A673 (cell line): ENCODE measurements at places on chromosomes 2 and 18. TPM values are rescaled to one million over a fixed set of nuclear protein-coding genes. Genes with fewer than 3 reads are reported as not detected.

- no peak for DNase-seq
These were observed 92.0 kb downstream of the LTBP1 start for GRCh38 chr2:33038799-33039198.

- DNase-seq = no peak
These were observed 740.2 kb upstream of the ZEB2 start for GRCh38 chr2:145260081-145260480.

GRCh38 chr2:20656561-20656960 is 5.7 kb upstream of the HS1BP3 start:
- no peak for DNase-seq

- no peak for DNase-seq
These were observed 78.4 kb upstream of the EFEMP1 start for GRCh38 chr2:56001947-56002346.

DNA sequence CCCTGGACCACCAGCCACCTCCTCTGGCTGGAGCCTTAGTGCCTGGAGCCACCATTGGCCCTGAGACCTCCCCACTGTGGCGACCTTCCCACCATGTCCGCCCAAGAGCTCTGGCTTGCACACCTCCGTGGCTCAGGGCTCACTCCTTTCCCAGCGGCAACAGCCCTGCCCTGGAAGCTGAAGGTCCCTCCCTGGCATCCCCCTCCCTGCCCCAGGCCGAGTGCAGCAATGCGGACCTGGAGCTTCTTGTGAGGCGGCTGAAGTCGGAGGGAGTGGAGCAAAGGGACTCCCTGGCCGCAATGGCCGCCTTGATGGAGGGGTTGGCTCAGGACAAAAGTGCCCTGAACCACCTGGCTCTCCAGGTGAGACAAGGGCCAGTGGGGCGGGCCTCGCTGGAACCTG is 28.6 kb downstream of the CROCC2 start:
- DNase-seq = no peak

GRCh38 chr18:57497372-57498294 is 62.5 kb downstream of the ONECUT2 start:
- DNase-seq = no peak

Gene ELOA2
- total RNA-seq = not detected in 2 replicates

Gene FAHD2B
- total RNA-seq = 6.3 and 9.0 TPM in 2 replicates

Gene MERTK
- 18.4 and 20.1 TPM in 2 replicates for total RNA-seq

DNA sequence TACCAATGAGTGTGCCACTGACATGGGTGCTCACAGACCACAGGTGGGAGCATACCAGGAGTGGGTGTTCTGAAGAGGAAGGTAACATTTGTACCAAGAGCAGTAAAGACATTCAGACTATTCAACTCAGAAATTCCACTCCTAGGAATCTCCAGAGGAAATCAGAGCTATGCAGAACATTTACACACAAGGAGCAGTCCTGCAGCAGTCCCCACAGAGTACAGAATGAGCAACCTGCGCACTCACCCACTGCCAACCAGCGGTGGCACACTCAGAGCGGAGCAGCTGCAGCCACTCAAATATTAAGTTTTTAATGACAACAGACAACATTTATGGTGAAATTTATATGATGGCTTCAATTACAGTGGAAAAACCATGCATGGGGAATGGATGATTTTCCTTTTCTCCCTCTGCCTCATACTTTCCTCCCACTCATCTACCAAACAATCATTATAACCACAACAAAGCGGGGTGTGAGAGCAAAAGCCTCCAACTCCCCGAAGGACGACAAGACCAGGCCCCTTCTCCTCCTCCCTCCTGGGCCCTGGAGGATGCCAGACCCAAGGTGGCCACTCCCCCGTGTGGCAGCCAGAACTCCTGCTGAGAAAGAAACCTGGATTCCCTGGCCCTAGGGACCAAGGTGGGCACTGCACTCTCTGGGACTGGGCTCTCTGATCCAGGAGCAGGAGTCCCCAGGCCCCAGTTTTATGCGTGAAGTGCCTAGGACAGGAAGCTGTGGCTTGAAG is 5.4 kb downstream of the HS6ST1 start:
- no peak for DNase-seq

GRCh38 chr2:109683452-109683851 is 69.3 kb downstream of the SOWAHC start:
- no peak for DNase-seq

GRCh38 chr2:11746807-11747459 is 501 bp downstream of the LPIN1 start:
- DNase-seq = peak; percentile 23

- no peak for DNase-seq
These were observed 99.2 kb downstream of the BCL2L11 start for GRCh38 chr2:111219734-111220505.

Gene ANKRD30B
- not detected in 2 replicates for total RNA-seq

Gene POMC
- not detected in 2 replicates for total RNA-seq

GRCh38 chr2:144364944-144365738 is 154.8 kb downstream of the ZEB2 start:
- peak; percentile 58 for DNase-seq

Gene PROKR1
- total RNA-seq = 15.7 and 19.6 TPM in 2 replicates

- DNase-seq = no peak
These were observed 126.8 kb upstream of the LGALSL start for GRCh38 chr2:64327129-64327509.

Gene ANKRD62
- not detected in 2 replicates for total RNA-seq

- peak; percentile 25 for DNase-seq
These were observed 30.7 kb downstream of the XRCC5 start for GRCh38 chr2:216139884-216140283.

Gene STK36
- 69.3 and 73.3 TPM in 2 replicates for total RNA-seq

Gene EGR4
- total RNA-seq = 1.9 and 2.0 TPM in 2 replicates

Gene TRABD2A
- total RNA-seq = 0.46 and 0.67 TPM in 2 replicates

- no peak for DNase-seq
These were observed 44.9 kb downstream of the CYP27C1 start for GRCh38 chr2:127175041-127175721.

Gene LRP1B
- total RNA-seq = 9.9 and 11.0 TPM in 2 replicates

- peak; percentile 83 for DNase-seq
These were observed 38.7 kb downstream of the PKDCC start for GRCh38 chr2:42086500-42086953.

- no peak for DNase-seq
These were observed 419.3 kb upstream of the VWC2L start for GRCh38 chr2:213991453-213992108.

- DNase-seq = peak; percentile 70
These were observed 12.8 kb upstream of the MATN3 start for GRCh38 chr2:20025065-20025786.

DNA sequence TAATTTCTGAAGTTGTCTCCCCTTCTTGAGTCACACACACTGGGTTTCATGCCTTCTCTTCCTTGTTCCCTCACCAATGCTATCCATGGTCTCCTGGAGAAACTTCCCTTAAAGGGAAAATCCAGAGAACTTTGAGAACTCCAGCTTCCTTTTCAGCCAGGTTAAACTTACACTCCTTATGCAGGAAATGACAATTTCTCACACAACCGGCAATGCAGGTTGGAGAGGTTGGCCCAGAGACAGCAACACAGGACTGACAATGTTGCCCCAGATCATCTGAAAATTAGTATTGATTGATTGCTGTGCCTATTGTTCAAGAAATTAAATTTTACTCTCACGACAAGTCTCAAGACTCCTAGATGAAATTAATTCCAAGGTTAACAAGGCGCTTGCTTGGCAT is 292.2 kb downstream of the NYAP2 start:
- DNase-seq = no peak

DNA sequence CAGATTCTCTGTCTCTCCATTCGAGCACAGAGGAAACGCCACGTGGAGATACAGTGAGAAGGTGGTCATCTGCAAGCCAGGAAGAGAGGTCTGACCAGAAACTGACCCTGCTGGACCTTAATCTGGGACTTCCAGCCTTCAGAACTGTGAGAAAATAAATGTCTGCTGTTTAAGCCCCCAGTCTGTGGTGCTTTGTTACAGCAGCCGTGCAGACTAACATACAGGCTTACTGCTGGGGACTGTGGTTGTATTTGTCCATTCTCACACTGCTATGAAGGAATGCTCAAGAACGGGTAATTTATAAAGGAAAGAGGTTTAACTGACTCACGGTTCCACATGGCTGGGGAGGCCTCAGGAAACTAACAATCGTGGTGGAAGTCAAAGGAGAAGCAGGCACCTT is 432.7 kb downstream of the IRS1 start:
- no peak for DNase-seq

GRCh38 chr2:200171731-200172482 is 134.6 kb upstream of the SPATS2L start:
- DNase-seq = no peak

Gene CHN1
- 11.3 and 19.1 TPM in 2 replicates for total RNA-seq

Gene ALPG
- not detected in 2 replicates for total RNA-seq

DNA sequence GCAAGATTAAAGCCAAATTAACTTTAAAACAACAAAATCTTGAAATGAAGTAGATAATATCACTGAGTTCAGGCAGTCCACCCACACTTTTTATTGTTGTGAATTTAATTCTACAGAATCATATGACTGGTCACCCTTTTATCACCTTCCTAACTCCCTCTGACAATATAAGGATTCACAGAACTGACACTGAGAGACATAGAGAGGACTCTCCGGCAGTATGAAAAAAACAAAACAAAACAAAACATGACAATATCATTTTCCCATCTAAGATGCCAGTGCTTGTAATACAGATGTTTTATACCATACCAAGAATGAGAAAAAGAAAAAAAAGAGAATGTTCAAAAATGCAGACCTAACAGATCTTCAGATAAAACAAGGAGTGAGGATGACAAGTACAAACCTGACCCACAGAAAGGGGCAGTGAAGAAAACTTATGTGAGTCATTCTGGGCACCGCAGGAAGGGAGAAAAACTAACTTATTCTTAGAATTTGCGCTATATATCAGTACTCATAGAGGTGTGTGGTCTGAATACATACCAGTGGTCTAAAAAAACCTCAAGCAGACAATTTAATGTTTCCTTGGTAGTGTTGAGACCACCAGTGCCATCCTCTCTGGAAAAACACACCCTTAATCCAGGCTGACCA is 136.6 kb downstream of the ZAP70 start:
- no peak for DNase-seq

- DNase-seq = no peak
These were observed 223.7 kb downstream of the IRS1 start for GRCh38 chr2:226575928-226576327.

- no peak for DNase-seq
These were observed 28.5 kb upstream of the TMBIM1 start for GRCh38 chr2:218320704-218321336.

GRCh38 chr2:120883607-120884440 is 148.2 kb downstream of the GLI2 start:
- DNase-seq = no peak

DNA sequence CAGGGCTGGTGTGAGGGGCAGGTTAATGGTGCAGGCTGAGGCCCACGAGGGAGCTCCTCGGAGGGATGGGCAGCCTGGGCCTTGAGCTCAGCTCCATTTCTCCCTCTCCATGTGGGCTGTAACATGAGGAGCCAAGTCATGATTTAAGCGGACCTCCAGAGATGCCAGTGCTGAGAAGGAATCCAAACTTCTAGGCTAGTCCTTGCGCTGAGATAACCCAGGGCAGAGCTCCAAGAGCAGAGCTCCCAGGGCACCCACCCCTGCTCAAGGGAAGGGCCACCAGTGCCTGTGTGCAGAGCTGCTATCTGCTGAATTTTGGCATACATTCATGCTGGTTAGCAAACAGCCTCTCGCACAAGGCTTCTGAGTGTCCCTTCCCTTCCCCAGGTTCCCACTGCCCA is 95.1 kb downstream of the MRO start:
- no peak for DNase-seq

Gene SCG2
- total RNA-seq = 26.2 and 27.0 TPM in 2 replicates

Gene HJURP
- total RNA-seq = 103 and 107 TPM in 2 replicates

Gene ATP8B1
- total RNA-seq = 35.6 and 39.3 TPM in 2 replicates

DNA sequence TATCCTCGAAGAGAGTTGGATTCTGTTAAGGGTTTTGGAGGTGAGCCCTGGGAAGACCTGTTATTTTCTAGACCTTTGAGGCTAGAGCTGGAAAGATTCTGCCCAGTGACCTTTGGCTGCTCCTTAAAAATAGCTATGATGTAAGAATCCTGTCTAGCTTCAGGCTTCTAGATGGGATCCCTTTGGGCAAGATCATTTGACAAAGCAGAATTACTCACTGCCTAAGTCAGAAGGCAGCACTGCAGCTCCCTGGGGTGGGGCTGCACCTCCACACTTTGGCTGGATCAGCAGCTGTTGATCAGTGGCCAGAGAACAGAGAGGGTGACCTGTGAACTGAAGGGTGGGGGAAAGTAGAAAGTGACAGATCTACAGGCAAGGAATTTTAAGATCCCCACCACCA is 103.8 kb downstream of the ASAP2 start:
- DNase-seq = no peak

Gene OTOS
- not detected in 2 replicates for total RNA-seq

Gene FIGLA
- not detected in 2 replicates for total RNA-seq

GRCh38 chr18:1014509-1014908 is 109.8 kb downstream of the ADCYAP1 start:
- DNase-seq = peak; percentile 31

DNA sequence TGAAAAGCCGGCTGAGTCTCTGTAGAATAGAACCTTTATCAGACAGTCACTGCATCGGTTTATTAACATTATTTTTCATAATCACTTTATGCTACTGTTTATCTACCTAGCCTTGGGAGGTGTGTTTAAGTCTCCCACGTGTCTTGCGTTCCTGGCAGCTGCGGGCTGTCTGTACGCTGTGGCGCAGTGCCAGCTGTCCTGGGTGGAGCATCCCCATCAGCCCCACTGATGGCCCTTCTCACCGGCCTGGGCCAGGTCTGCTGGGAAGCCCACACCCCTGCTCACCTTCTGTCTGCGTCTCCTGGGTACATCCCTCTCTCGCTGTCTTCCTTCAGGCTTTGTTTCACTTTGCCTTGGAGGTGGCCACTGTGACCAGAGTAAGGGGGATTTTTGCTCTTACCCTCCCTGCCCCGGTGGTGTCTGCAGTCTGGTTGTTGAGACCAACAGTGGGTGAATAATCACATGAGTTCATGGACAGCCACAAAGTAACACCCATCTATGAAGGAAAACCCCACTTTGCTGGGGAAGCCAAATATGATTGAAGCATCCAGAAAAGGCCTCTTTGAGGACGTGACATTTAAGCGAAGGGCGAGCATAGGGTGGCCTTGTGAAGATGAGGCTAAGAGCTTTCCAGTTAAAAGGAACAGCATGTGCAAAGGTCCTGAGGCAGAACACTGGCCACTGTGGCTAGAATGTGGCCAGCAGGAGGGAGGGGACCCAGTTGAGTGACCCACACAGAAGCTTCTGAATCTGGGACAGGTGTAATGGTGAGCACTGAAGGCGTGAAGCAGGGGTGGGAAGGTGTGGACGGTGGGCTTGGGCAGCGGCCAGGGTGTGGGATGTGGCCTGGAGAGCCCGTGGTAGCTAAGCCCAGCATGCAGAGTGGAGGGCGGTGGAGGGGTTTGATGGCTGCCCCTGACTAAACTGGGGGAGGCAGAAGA is 41.7 kb downstream of the RAMP1 start:
- DNase-seq = no peak
